ENCODE measurements at places on chromosomes 5 and 9.

DNA sequence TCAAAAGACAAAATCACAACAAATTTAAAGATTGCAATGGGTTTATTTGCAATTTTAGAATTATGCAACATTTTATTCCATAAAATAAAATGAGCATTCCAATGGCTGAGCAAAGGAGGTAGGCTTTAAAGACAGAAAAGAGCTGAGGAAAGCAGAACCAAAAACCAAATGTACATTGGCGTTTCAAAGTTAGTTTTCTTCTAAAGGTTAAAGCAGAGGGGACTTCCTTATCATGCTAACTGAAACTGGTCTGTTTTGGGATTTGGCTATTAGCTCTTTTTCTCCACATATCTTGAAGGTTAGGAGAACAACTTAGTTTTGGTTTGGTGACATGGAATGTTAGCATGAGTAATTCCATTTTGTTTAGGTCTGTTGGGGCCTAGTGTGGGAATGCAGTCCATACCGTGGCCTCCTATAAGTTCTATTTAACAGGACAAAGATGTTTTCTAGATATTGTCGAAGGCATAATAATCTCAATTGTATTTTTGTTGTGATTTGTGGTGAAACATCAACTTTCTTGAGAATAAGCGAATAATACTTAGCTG is 20.3 kb downstream of the DCP2 start:
- no peak for DNase-seq

GRCh38 chr9:120387257-120388002 is 192.5 kb downstream of the CDK5RAP2 start:
- no peak for DNase-seq

- no peak for DNase-seq
Measured at GRCh38 chr5:67257500-67257899, 60.9 kb upstream of the CD180 start.

DNA sequence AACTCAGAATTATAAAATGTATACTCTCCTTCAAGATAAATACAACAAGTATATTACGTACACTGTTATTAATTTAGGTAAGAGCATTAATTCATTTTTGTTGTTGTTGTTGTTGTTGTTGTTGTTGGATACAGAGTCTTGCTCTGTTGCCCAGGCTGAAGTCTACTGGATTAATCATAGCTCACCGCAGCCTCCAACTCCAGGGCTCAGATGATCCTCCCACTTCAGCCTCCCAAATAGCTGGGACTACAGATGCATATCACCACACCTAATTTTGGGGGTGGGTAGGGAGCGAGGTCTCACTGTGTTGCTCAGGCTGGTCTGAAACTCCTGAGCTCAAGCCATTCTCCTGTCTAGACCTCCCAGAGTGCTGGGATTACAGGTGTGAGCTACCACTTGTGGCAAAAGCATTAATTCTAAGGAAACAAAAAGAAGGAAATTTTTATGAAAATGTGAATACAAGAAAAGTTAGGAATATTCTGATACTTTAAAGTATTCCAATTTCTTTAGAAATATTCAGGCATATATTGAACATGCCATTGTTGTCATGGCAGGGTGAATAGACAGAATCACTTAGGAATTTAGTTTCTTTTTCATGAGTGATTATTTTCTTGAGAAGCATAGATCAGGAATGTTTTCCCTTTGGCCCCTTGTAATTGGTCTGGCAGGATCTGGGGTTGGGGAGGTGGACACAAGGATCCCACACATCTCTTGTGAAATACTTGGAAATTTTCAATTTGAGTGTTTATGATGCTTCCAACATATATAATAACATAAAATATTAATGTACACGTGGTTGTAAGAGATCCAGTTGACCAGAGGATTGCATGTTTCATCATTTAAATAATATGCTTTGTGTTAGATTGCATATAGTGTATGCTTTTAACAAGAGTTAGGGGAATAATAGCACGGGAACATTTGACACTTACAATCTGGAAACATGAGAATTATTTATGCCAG is 263.6 kb downstream of the FANCC start:
- no peak for DNase-seq

- no peak for DNase-seq
Measured at GRCh38 chr9:86022687-86023266, 76.6 kb downstream of the GOLM1 start.

GRCh38 chr9:111658943-111659342 is 2.5 kb upstream of the GNG10 start:
- no peak for DNase-seq

- no peak for DNase-seq
Measured at GRCh38 chr5:111229221-111229835, 5.1 kb downstream of the CAMK4 start.

GRCh38 chr5:8906303-8906967 is 639.4 kb downstream of the SEMA5A start:
- DNase-seq = no peak

- no peak for DNase-seq
Measured at GRCh38 chr5:152092580-152092979, 167.9 kb upstream of the GLRA1 start.

GRCh38 chr9:97855486-97855875 is 2.5 kb downstream of the FOXE1 start:
- no peak for DNase-seq

DNA sequence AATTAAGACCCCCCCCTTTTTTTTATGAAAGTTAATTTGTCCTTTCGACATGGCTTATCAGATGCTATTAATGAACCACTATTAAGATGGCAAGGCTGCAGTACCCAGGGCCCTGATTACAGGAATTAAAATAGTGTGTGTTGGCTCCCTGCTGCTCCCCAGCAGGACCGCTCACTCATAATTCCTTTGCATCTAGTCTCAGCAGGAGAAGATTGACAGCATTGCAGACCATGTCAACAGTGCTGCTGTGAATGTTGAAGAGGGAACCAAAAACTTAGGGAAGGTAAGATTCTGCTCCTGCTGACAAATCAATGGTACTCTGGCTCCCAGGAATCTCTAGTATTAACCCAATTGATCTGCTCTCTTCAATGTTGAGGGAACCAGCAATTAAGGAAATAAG is 61.0 kb downstream of the STX17 start:
- DNase-seq = no peak

DNA sequence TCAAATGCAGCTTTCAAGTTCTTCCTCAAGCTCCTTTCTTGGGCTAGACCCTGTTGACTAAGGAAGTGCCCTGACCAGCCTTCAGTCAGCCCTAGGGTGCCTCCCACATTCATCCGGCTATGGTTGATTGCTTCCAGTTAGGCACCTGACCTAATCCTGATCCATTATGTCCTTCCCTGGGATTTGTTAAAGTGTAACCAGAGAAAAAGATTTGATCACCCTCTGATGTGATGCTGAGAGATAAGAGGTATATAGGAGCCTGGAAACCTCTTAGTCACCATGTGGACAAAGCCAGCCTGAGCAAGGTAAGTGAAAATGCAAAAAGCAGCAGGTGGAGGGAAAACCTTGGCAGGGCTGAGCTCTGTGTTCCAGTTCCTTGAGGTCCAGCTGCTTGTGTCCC is 178.8 kb upstream of the ERCC6L2 start:
- no peak for DNase-seq

DNA sequence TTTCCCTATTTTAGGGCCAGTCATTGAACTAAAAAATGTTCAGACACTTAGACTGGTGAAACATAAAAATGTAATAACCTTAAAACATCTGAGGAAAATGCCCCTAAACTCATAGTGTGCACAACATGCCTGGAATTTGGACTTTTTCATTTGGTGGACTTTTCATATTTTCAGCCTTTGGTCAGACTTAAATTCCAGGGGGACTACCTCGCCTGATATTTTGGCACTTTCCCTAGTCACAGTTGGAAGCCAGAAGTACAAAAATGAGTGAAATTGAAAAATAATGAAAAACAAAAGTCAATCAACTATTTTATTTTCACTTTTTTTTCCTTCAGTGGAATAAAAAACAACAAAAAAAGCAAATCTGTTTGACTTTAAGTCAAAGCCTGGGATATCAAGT is 256.2 kb downstream of the ACTL7B start:
- DNase-seq = no peak

GRCh38 chr5:168015506-168015905 is 275.9 kb upstream of the WWC1 start:
- DNase-seq = no peak

GRCh38 chr9:113368982-113369854 is 7.6 kb downstream of the HDHD3 start:
- DNase-seq = no peak

DNA sequence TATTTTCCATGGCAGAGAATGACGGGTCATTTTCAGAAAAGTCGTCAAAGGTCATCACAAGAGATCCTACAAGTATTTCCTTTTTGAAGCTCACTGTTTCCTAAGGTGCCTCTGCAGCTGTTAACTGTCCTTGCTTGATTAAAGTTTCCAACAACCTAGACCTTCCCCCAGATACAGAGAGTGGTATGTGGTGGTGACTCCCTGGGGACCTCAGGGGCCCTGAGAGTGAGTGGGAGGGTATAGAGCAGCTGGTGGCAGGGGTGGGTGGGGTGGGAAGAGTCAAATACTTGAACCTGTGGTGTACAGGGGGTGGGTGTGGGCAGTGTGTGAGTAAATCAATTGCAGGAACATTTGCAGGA is 1.6 kb upstream of the CD72 start:
- DNase-seq = no peak

DNA sequence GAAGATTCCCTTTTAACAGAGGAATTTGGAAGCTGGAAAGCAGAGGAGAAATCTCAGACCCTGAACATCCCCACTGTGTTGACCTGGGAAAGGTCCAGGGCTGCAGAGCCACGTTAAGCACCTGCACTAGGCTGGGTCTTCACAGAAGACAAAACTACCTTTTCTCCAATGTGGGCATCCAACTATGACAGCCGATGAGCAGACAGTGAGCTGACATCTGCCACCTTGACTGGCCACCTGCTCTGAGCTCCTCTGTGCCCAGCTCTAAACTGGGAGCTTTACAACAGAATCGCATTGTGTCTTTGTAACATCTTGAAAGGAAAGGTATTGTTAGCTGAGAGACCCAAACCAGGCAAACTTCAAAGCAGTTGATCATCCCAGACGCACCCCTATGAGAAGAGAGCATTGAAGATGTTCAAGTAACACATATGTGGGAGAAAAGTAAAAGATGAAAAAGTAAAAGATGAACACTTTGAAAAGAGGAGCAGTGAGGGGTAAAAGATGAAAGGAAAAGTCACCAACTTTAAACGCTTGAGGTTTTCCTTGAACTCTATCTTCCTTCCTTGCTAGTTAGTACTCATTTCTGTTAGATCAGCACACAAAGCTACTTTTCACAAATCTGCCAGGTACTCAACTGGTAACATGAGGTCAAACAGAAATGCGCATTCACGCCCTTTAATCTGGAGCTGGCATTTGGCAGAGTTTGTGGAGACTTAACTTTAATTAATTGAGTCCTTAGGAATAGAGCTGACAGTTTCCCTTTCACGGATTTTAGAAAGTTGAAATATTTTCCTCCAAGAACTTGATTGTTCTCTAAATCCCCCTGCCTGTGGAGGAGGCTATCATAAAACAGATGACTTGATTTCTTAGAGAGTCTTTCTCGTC is 53.2 kb upstream of the CTXN3 start:
- DNase-seq = no peak

DNA sequence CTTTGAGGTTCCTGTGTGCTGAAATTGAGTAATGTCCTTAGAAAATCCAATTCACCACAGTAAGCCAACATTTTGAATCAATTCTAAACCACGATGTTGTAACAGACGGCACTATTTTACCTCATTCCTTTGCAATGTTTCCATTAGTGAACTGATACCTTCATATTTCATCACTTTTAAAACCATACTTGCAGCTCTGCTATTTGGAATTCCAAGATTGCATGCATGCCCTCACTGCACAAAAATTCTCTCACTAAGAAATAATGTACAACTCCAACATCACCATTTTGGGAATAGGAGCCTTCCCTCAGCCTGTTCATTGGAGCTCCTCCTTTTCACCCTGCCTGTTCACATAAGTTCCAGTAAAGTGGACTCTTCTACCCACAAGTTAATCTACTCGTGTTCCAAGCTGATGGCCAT is 74.8 kb upstream of the TGFBR1 start:
- no peak for DNase-seq

- DNase-seq = no peak
Measured at GRCh38 chr5:91598216-91598615, 215.1 kb upstream of the ARRDC3 start.

- DNase-seq = no peak
Measured at GRCh38 chr5:112419986-112420864, 1.1 kb upstream of the EPB41L4A start.

GRCh38 chr9:68896486-68896885 is 117.4 kb downstream of the PRKACG start:
- DNase-seq = no peak

DNA sequence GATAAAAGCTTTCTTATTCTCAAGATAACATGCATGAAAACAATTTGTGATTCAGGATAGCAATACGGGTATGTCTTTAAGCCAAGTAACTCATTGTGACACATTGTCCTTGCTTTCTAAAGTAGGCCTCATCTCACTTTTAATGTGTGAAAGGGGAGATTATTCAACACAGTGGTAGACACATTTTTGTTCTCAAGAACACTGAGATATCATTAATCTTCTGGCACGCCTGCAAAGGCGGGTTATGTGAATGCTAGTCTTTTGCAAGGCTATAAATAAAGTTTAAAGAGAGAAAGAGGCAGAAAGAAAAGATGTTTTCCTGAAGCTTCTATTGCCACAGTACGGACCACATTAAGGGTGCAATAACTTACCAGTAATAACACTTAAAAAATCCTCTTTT is 181.8 kb upstream of the MEF2C start:
- no peak for DNase-seq

DNA sequence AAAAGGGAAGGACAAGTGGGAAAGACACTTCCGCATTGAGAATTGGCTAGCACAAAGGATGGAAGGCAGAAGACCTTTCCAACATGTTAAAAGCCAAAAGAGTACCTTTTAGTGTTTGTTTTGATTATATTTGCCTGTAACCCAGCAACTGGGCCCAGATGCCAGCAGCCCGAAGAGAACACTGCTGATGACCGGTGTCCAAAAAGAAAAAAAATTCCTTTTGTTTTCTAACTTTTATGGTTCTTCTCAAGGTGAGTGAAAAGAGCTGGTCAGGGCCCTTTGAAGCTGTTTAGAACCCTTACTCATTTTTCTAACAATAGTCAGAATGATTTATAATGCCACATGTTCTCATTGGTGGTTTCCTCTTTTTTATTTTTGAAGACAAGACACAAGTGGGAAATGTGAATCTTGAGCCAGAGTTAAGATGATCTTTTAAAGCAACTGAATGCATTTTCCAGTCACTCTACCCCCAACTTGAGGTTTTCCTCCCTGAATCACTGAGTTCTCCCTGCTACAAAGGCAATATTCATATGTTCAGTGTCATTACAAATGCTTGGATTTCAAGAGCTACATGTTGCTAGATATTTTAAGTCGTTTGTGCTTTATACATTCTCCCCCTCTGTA is 32.3 kb upstream of the ZNF462 start:
- no peak for DNase-seq
